ENCODE measurements at places on chromosomes 3 and 15.

DNA sequence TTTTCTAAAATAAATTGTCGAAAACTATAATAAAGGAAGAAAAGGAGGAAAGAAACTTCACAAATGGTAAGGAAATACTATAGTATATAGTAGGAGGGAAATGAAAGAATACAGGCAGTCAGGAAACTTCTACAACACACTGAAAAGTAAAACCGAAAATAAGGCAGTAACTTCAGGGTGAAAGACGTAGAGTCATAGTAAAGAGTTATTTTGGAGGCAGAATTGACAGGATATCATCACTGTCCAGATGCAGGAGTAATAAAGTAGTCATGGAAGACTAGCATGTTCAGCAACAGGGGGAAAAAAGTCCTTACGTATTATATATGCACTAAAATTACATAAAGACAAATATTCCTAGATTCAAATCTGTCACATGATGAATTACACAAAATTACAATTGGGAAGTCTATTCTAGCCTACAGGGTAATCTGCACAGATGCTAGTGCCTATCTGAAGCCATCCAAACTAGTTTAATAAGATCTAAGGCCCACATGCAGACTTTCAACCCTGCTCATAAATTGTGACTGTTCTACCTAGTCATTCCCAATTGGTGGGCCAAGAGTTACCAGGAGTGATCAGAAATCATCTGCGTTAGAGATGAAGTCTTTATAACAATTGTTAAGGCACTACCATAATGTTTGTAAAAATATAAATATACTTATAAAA is 14.0 kb downstream of the VPS13C start:
- DNase-seq = no peak

GRCh38 chr3:4866866-4867265 is 112.4 kb upstream of the BHLHE40 start:
- no peak for DNase-seq

GRCh38 chr3:23405081-23405480 is 202.0 kb downstream of the UBE2E2 start:
- DNase-seq = no peak

- no peak for DNase-seq
Measured at GRCh38 chr15:80706161-80706560, 11.1 kb downstream of the ABHD17C start.

All from NCI-H446 (cell line).